CD4-positive, alpha-beta T cell treated with Interleukin-17A for 1 hour (primary cell): ENCODE measurements at places on chromosomes 2 and 18.

- DNase-seq: no peak
Observed at GRCh38 chr18:78904179-78904531, 75.5 kb upstream of the SALL3 start.

GRCh38 chr18:79779021-79779699 is 18.6 kb upstream of the KCNG2 start:
- DNase-seq: no peak

GRCh38 chr18:7896161-7896560 is 329.0 kb downstream of the PTPRM start:
- DNase-seq: no peak

DNA sequence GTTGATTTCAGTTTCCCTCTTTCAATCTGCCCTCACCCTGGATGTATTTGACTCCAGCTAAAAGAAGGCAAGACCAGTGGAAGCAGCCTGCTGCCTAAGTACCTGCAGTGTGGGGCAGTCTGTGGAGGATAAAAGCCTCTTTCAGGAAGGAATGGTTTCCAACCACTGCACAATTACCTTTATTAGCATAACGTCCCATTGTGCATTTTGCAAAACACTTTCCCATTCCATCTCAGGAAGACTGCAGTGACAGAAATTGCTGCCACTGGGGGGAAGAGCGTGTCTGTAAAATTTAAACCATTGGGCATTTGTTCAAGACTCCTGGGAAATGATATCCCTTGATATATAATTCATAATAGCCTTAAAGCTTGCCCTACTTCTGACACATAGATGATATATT is 26.2 kb downstream of the CYRIA start:
- no peak for DNase-seq

DNA sequence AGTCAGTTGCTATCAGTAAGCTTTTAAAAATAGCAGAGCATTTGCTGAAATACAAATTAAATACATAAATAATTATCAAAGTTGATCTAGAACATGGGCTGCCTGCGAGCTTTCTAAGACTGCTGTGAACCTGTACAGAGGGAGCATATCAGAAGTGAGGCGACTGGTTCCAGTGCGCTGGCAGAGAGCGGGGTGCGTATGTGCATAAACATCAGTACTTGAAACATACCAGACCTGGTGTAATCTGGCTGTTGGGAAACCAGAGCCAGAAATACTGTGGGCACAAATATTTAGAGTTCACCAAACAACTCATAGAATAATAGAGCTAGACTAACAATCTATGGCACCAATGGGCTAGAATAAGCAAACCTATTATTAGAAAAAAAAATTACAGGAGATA is 27.3 kb downstream of the PDIA6 start:
- no peak for DNase-seq

GRCh38 chr2:37911296-37911873 is 13.7 kb upstream of the RMDN2 start:
- DNase-seq: no peak
